Astrocyte of the spinal cord (primary cell): ENCODE measurements at places on chromosomes 13 and 19.

- DNase-seq: no peak
These were observed 9.5 kb downstream of the RAB8A start for GRCh38 chr19:16121141-16121540.

DNA sequence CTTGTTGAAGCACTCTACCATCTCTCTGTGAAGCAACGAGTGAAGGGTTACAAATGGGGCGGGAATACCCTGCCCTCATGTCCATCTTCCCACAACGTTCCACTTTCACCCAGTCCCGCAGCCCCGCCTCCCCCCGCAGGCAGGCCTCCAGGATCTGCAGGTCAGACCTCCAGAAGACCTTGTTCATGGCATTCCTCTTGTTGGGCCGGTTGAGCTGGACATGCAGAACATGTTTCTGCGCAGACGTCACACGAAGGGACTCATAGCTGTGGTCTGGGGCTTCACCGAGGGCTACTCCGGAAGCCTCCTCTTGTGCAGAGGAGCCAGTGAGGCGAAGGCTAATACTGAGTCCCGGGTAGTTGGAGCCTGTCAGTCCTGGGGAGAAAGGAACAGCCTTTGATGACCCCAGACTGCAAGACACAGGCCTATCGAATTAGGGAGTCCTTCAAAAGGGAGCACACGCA lies 420 bp downstream of the ECH1 start:
- DNase-seq: peak; percentile 91

DNA sequence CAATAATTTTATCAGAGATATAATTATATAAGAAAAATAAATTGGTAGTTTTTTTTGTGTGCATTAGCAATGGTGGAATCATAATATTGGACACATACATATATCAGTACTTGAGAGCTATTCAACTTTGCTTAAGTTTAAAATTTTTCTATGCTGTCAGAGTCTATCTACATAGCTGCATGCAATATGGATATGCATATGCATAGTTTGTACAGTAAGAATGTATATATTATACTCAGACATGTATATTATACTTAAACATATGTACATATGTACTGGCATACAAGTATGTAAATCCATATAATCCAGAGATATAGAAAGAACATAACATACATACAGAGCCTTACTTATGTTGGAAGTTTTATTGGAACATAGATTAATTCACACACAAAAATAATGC lies 1043.2 kb downstream of the EFNB2 start:
- DNase-seq: no peak

- no peak for DNase-seq
These were observed 226.6 kb upstream of the MAB21L1 start for GRCh38 chr13:35703061-35703460.

GRCh38 chr13:82330499-82330898 lies 1551.8 kb downstream of the SLITRK1 start:
- peak; percentile 9 for DNase-seq

GRCh38 chr13:30442926-30443325 lies 20.6 kb downstream of the UBE2L5 start:
- no peak for DNase-seq

DNA sequence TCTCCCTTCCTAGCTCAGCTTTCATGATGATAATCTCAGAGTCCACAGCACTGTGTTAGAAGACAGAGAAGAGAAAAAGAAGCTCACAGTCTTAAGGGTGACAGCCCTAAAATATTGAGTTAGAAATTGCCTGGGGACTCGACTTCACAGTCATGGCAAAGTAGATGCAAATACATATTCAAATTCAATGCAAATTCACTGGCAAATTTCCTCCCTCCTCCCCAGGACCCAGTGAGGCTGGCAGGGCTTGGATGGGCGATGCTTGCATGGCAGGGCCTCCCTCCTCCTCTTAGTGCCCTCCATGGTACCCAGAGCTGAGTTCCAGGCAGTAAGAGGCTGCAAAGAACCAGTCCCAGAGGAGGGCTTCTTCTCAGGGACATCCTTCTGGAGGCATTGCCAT lies 115.6 kb upstream of the UQCRFS1 start:
- DNase-seq: no peak

- DNase-seq: peak; percentile 27
These were observed 15.5 kb downstream of the IRGC start for GRCh38 chr19:43731346-43731745.

- no peak for DNase-seq
These were observed 152.2 kb upstream of the PRR20A start for GRCh38 chr13:56988543-56988942.

DNA sequence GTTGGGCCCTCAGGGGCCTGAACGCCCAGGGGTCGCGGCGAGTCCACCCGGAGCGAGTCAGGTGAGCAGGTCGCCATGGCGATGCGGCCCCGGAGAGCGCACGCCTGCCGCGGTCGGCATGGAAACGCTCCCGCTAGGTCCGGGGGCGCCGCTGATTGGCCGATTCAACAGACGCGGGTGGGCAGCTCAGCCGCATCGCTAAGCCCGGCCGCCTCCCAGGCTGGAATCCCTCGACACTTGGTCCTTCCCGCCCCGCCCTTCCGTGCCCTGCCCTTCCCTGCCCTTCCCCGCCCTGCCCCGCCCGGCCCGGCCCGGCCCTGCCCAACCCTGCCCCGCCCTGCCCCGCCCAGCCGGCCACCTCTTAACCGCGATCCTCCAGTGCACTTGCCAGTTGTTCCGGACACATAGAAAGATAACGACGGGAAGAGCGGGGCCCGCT lies at the start of gene CCNA1:
Gene CCNA1, plus strand, starts transcription at position 390 of the 439 bp plus-strand sequence. CDS start 562 bp downstream, outside the sequence.
- no peak for DNase-seq

GRCh38 chr13:44263751-44264620 lies 109.6 kb upstream of the SERP2 start:
- no peak for DNase-seq

DNA sequence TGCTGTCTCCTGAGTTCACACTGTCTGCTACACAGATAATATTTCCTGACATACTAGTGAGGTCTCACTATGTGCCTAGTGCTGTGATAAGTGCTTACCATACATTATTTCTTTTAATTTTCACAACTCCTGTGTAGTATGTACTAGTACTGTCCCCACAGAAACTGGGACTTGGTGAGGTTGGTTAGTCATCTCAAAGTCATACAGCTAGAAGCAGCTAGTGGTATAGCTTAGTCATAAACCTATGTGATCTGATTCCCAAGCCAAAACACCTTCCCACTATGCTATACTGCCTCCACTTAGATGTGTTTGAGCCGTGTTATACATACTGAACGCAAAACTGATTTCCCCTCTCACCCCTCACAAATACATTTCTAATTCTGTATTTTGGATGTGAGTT lies 10.5 kb downstream of the MTMR6 start:
- DNase-seq: peak; percentile 36

GRCh38 chr19:15262011-15262410 lies 29.8 kb upstream of the EPHX3 start:
- no peak for DNase-seq

- no peak for DNase-seq
These were observed 72.6 kb downstream of the TEX26 start for GRCh38 chr13:31005066-31005465.

GRCh38 chr19:15508035-15508710 lies at the start of gene CYP4F22:
Gene CYP4F22 (plus strand): TSS chr19:15508525. CDS start chr19:15525337, 16,812 bp downstream.
- no peak for DNase-seq

DNA sequence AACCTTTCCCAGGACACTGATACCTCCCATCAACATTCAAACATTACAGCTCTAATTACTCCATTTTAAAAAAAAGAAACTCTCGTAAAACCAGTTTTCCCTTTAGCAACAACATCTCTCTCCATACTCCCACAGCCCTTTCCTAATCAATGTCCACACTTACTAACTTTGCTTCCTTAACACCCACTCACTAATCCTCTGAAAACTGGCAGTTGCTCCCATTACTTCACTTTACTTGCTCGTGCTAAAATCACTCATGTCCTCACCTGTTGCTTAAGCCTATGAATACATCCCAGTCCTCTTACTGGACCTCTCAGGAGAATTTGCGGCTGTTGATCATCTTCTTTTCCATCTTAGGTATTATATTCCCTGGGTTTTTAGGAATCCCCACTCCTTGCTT lies 44.8 kb downstream of the RBM26 start:
- DNase-seq: no peak

DNA sequence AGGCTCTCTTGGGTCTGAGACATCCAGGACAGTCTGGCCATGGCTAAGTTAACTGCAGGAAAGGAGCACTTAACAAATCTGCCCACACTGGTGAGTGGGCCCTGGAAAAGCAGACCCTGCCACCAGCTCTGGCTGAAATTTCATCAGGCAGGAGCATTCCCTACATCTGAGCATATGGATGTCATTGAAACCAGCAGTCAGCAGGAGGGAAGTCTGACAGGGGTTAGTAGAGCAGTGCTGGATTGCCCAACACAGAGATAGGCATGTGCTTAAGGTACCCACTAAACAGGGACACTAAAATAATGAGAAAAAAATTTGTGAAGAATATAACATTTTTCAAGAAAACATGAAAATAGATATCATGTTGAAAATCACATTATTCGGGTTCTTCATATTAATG lies 13.6 kb upstream of the ACOD1 start:
- DNase-seq: no peak

- DNase-seq: peak; percentile 94
These were observed 2.5 kb downstream of the LDLR start for GRCh38 chr19:11091703-11092153.

- no peak for DNase-seq
These were observed 447.3 kb downstream of the FGF9 start for GRCh38 chr13:22118158-22118557.

DNA sequence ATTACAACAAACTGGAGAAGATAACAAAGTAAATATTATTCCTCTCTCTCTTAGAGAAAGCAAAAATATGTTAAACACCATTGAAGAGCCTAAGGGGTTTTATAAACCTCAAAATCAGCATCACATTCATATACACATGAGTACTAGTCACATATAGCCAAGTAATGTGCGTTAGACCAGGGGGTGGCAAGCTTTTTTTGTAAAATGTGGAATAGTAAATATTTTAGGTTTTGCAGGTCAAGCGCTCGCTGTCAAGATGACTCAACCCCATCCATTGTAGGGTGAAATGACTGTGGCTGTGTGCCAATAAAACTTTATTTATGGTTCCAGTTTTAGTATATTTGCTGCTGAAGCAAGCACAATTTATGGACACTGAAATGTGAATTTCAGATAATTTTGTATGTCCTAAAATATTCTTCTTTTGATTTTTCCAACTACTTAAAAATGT lies 21.7 kb downstream of the RFX2 start:
- DNase-seq: peak; percentile 65

DNA sequence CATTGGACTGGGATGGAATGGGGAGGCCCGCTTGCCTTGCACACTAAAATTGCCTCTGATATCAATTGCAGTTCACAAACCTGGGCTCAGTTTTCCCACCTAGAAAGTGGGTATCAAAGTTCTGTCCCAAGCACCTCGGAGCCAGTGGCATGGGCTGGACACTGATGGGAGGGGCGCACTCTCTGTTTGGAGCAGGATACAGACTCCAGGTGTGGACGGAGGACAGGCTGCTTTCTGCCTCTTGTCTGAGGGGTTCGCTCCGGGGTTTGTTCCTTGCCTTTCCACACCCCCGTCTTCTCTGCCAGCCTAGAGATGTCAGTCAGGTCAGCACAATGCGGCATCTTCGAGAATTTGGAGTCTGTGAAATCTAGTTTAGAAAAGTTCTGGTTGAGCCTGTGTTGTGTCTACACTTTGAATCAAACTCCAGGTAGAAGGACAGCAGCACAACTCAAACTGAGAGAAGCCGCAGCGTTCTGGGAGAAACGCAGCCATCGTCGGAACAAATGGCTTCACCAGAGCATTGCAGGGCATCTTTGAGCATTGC lies 141.9 kb downstream of the TEX29 start:
- DNase-seq: no peak

GRCh38 chr13:48891586-48891985 lies 84.1 kb upstream of the FNDC3A start:
- peak; percentile 74 for DNase-seq

DNA sequence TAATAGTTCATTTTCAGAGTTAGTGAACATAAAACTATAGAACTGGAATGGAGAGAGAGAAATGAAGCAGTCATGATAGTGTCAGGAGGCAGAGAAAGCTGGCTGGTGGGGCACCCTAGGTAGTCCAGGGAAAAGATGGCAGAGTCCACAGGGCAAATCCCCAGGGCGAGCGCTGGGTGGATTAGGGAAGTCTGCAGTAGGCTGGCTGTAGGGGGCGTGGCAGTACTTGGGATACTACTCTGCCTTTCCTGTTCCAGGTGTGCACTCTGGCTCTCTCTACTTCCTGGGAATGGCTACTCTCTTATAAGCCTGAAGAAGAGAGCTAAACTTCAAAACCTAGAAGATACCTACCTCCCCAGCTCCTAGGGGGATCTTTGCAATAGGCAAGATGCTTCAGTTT lies 232.9 kb upstream of the SLC10A2 start:
- no peak for DNase-seq

DNA sequence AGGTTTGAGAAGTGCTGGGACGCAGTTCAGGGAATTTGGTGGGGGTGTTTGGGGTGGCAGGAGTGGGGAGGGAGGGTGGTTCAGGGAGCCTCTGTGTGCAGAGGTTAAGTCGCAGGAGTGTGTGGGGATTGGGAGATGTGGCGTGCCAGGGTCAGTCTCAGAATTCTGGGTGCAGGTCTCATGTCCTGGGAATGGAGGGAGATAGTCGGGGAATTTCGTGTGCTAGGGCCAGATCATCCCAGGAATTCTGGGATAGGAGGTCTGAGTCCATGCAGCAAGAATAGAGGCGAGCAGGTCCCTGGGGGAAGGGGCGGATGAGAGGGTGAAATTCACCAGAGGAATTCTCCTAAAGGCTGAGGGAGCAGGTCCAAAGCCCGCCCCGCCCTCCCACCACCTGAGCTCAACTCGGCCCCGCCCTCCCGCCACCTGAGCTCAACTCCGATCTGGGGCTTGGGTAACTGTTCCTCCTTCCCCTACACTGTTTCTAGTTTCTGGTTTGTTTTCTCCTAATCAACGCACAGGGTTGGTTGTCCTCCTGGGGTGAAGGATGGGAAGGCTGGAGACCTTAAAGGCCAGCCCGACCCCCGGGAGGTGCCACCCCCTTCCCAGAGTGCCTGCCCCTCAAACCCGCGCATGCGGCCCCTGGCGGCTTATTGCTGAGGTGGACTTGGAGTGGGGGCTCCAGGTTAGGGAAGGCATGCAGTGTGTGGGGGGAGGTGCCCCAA lies 15.2 kb downstream of the KCNC3 start:
- DNase-seq: no peak

- DNase-seq: no peak
These were observed 1.3 kb downstream of the CDX2 start for GRCh38 chr13:27967736-27968315.
